ENCODE measurements at places on chromosomes 3 and 15.

GRCh38 chr3:126354776-126355175, 2.4 kb downstream of the KLF15 start:
- no peak for DNase-seq

- no peak for DNase-seq
Observed at GRCh38 chr15:87294854-87295253, 961.7 kb downstream of the NTRK3 start.

GRCh38 chr3:38257583-38257982, 8.0 kb upstream of the SLC22A13 start:
- no peak for DNase-seq

GRCh38 chr3:99760629-99761028, 57.0 kb upstream of the CMSS1 start:
- DNase-seq: no peak

- DNase-seq: no peak
Observed at GRCh38 chr3:55473788-55474187, 13.3 kb downstream of the WNT5A start.

GRCh38 chr15:67366904-67367303, 112.3 kb downstream of the IQCH start:
- DNase-seq: no peak

DNA sequence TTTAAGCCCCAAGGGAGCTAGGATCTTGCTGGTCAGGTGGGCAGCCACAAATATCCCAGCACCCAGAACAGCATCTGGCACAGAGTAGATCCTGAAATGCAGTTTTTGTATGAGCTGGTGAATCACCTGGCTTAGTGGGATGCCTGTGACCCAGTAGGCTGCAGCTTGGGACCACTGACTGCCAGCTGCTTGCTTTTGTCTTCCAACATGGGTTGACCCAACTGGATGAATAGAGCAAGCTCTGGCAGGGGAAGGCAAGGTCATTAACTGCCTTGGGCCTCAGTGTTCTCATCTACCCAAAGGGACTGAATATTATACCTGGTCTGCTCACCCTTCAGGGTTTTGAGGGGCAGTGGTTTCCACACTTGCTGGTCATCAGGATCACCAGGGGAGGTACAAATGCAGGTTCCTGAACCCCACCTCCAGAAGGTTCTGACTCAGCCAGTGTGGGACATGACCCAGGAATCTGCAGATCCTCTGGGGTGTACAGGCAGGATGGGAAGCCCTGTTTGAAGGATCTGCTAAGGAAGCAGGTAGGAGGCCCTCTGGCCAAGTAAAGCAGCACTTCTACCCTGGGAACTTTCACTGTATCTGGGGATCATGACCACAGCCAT, 55.4 kb downstream of the ITGA11 start:
- DNase-seq: no peak

DNA sequence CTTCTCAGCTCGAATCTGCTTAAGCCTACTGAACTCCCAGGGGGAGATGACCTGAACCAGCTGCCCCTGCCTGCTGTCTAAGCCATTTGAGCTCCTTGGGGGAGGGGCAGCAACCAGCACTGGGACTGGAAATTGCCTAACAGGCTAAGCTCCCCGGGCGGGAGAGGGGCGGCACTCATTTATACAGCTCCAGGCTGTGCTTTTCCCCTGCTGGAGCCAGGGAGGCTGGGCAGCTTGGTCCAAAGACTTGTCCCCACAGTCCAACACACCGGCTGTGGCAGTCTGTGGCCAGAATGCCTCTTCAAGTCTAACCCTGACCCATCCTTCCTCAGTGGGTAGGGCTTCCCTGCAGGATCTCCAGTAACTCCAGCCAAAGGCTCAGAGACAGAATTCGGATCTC, 1241.5 kb downstream of the ROBO2 start:
- DNase-seq: no peak

GRCh38 chr3:75332794-75333193, 331.3 kb upstream of the FRG2C start:
- no peak for DNase-seq

GRCh38 chr15:74320352-74321247, 46.8 kb downstream of the CYP11A1 start:
- no peak for DNase-seq

DNA sequence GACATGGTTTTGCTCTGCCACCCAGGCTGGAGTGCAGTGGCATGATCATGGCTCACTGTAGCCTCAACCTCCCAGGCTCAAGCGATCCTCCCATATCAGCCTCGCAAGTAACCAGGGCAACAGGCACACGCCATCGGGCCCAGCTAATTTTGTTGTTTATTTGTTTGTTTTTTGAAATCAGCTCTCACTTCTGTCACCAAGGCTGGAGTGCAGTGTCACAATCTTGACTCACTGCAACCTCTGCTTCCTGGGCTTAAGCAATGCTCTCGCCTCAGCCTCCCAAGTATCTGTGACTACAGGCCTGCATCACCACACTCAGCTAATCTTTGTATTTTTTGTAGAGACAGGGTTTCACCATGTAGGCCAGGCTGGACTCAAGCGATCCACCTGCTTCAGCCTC, 26.3 kb upstream of the PLCH1 start:
- DNase-seq: no peak

DNA sequence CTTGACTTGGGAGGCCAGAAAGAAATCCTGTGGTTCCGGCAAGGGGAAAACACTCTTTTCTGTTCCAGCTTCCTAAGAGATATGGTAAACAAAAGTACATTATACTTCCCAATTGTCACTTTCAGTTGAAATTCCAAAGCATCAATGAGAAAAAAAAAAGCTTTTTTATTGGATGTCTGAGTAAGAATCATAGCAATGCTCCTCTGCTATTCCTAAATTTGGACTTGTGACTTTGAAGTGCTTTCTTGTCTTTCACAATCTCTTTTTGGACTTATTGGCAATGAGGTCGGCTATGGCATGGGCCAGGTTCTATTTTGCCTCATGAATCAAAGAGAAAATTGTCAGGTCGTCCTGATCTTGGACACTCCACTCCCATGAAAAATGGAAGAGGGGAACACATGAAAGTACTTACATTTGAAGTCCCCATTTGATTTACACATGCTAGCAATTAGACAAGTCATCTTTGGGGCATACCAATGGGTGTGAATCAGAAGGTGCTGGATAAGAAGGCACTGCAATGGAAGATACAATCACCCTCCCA, 170.5 kb downstream of the GREM1 start:
- no peak for DNase-seq

DNA sequence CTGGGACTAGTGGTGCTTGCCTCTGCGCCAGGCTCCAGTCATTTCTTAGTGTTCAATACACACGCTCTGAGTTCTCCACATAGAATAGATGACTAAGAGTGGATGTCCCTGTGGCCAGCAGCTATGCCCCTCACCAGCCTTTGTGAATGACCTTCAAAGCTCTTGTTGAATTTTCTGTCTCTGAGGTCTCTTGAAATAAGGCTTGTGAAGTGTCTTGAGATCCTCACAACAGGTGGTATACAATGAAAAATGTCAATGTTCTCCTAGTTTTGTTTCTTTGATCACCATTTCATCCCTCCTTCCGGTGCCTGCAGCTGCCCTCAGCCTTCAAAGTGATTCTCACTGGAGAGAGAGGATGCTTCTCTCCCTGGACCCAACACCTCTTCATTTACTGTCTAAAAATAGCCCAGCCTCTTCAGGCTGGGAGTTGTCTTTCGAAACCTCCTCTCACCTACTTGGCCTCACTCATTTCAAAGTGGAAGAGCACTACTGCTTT, 5.4 kb downstream of the MAPKBP1 start:
- DNase-seq: no peak

GRCh38 chr15:38878926-38879325, 314.3 kb upstream of the RASGRP1 start:
- no peak for DNase-seq

DNA sequence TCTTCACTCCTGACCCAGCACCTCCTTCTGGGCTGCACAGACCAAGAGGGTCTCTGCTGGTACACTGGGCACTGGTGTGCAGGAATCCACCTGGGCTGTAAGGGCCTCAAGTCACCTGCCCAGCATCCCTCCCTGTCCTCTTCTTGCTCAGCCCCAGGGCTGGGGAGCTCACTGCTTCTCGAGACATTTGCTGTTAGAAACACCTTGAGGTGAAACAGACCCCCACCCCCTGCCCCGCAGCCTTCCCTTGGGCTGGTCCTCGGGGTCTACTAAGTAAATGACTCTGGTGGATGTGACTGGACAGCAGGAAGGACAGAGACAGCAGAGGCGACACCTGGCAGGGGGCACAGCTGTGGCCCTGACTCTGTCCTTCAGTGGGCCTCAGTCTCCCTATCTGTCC, 29.1 kb downstream of the LOXL1 start:
- no peak for DNase-seq

DNA sequence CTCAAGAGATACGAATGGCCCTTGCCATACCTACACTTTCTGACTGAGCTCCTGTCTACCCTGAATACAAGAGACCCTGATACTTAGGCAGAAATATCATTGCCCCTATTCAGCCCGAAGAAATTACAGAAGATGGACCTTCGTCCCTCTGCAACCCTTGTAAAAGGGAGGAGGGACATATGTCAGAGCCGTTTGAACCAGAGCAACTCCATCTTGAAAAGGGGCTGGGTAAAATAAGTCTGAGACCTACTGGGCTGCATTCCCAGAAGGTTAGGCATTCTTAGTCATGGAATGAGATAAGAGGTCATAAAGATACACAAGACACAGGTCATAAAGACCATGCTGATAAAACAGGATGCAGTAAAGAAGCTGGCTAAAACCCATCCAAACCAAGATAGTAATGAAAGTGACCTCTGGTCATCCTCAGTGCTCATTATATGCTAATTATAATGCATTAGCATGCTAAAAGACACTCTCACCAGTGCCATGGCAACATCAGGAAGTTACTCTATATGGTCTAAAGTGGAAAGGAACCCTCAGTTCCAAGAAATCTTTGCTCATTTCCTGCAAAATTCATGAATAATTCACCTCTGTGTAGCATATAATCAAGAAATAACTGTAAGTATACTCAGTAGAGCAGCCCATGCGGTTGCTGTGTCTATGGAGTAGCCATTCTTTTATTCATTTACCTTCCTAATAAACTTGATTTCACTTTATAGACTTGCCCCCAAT, 49.7 kb upstream of the GPD1L start:
- no peak for DNase-seq

- DNase-seq: no peak
Observed at GRCh38 chr3:116386168-116386567, 59.1 kb downstream of the LSAMP start.

DNA sequence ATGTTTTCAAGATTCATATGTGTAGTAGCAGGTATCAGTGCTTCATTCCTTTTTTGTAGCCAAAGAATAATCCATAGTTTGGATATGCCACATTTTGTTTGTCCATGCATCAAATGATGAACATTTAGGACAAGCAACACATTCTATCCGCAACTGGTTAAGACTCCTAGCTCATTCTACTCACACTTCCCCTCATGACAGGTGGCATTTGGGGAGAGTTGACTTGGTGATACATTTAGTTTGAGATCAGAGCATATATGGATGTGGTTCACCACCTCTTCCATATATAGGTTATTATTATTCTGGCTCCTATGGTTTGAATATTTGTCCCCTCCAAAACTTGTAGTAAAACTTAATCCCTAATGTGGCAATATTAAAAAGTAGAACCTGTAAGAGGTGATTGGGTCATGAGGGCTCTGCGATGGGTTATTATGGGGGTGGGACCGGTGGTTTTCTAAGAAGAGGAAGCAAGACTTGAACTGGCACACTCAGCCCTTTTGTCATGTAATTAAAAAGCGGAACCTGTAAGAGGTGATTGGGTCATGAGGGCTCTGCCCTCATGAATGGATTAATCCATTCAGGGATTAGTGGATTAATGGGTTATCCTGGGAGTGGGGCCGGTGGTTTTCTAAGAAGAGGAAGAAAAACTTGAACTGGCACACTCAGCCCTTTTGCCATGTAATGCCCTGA, 75.3 kb upstream of the HRH1 start:
- no peak for DNase-seq

DNA sequence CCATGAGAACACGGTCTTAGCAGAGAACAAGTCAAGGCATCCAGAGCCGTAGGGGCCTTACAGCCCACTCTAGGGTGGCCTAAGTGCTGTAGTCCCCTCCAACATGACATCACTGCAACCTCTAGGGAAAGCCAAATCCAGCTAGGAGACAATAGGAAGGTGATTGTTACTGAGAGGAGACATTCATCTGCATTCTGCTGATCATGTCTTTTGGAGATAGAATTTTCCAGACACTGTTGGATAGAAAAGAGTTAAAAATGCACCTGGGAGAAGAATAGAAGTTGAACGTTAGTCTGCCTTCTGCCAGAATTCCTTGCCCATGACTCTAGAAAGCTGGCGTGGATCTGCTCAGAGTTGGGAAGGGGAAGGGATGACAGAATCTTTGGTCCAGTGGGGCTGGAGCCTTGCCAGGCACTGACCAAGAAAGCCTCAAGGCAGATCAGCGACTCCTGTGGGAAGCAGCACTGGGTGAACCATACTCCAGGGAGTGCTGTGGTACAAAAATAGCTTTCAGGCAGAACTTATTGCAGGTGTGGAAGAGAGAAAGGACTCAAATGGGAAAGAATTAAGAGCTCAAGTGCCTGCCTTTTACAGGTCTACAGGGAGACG, 44.8 kb upstream of the RAF1 start:
- DNase-seq: no peak

DNA sequence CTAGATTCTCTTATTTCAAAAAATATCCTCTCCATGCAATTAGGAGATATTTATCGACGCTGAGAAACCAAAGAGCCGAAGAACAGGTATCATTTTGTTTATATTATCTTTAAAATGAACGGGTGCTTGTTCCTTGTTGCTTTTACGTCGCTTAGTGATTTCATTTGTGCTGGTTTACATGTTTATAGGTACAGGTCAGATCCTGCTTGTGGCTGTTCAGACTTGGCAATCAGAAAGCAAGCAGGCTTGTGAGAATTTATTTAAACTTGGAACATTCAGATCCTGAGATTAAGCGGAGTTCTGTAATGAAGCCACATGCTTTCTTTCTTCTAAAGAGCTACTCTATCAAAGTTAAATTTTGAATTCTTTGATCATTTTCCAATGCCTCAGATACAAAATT, 43.0 kb upstream of the ATP2C1 start:
- no peak for DNase-seq

DNA sequence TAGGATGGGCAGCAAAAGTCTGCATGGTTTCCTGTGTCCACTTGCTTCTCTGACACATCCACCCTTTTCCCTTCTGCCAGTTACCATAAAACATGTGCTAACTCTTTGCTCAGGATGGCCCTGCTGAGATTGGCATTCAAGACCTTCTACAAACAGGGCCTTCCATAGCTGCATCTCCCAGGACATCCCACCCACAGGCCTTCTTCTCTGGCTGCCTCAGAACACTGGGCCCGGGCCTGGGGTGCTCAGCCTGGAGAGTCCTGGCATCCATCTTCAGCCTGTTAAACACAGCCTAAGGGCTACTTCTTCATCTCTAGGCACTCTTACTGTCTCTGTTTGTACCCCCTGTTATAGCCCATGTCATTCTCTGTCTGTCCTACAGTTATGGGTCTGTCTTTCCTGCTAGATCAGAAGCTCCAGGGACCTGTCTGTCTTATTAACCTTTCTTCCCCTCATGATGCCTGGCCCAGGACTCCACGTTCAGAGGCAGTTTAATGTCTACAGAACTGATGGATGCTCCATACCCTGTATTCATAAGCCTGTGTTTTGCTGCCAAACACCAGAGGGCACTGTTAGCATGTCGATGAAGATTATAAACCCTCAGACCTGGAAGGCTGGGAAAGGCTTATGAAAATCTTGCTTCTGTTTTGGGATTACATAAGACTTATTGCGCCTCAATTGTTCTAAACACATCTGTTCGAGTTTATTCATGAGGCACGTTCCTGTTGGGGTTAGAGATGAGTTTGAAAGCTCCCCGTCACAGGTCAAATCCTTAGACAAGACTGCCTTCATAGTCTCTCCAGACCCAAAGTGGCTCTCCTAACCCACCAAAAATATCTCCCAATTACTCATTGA, 16.5 kb downstream of the SEMA3G start:
- no peak for DNase-seq

- DNase-seq: no peak
Observed at GRCh38 chr3:64450396-64450956, 225.2 kb upstream of the PRICKLE2 start.
